ENCODE measurements at places on chromosomes 11 and 22. TPM values are rescaled to one million over a fixed set of nuclear protein-coding genes. Genes with fewer than 3 reads are reported as not detected.

BARX2 gene
- not detected for total RNA-seq

HPS5 gene
- total RNA-seq = 5.3 TPM

NTM gene
- not detected for total RNA-seq

- DNase-seq = no peak
These were observed 10.4 kb downstream of the NUP98 start for GRCh38 chr11:3786781-3787428.

FHIP1B gene
- total RNA-seq = 31.0 TPM

DNA sequence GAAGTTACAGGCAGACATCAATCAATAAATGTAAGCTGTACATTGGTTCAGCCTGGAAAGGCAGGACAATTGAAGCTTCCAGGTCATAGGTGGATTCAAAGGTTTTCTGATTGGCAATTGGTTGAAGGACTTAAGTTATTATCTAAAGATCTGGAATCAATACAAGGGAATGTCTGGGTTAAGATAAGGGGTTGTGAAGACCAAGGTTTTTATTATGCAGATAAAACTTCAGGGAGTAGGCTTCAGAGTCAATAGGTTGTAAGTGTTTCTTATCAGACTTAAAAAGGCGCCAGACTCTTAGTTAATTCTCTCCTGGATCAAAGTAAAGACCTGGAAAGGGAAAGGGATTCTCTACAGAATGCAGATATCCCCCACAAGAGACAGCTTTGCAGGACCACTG, 935.4 kb downstream of the TBC1D22A start:
- DNase-seq = no peak

GRCh38 chr22:44247346-44247745, 65.4 kb downstream of the SHISAL1 start:
- DNase-seq = no peak

- DNase-seq = no peak
These were observed 879.9 kb upstream of the TENM4 start for GRCh38 chr11:80320765-80321164.

GRCh38 chr11:130165601-130166456, 6.2 kb downstream of the ST14 start:
- DNase-seq = no peak

GRCh38 chr11:105854269-105854668, 167.8 kb downstream of the MSANTD4 start:
- DNase-seq = no peak

PLAAT4 gene
- 3.8 TPM for total RNA-seq

- DNase-seq = no peak
These were observed 1.4 kb upstream of the DPP3 start for GRCh38 chr11:66478729-66479393.

- no peak for DNase-seq
These were observed 922.1 kb downstream of the OPCML start for GRCh38 chr11:132610216-132610615.

- no peak for DNase-seq
These were observed 113.4 kb upstream of the CRYBB3 start for GRCh38 chr22:25085930-25086901.

CBLIF gene
- not detected for total RNA-seq

GRCh38 chr11:123682696-123683410, 28.4 kb upstream of the SCN3B start:
- DNase-seq = no peak

DNA sequence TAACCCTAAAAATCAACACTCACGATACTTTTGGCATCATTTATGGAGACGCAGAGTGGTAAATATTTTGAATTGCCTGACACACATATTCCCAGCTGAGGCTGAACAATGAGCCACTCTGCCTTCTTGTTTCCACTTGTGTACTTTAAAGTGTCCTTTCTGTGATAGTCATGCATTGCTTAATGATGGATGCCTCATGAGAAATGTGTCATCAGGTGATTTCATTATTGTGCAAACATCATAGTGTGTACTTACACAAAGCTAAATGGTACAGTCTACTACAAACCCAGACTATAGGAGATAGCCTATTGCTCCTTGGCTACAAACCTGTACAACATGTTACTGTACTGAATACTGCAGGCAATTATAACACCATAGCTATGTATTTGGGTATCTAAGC, 44.2 kb downstream of the MRE11 start:
- no peak for DNase-seq

FAM83F gene
- total RNA-seq = 0.02 TPM

DNA sequence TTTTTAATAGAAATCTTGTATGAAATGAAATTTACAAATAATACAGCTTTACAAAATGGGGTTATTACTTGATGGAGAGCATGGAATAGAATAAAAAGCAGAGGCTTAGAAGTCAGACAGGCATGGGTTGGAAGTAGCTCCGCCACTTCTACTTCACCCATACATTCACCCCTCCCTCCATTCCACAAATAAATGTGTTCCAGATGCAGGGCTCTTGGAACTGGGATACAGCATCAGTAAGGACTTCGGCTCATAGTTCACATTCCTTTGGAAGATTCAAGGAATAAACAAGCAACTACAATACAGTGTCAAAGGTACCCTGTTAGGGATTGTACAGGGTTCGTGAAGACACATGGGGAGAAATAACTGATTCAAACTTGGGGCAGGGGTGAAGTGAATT, 156.8 kb downstream of the WNT11 start:
- no peak for DNase-seq

HORMAD2 gene
- total RNA-seq = not detected

CD3E gene
- total RNA-seq = not detected

MISFA gene
- 4.5 TPM for total RNA-seq

DNA sequence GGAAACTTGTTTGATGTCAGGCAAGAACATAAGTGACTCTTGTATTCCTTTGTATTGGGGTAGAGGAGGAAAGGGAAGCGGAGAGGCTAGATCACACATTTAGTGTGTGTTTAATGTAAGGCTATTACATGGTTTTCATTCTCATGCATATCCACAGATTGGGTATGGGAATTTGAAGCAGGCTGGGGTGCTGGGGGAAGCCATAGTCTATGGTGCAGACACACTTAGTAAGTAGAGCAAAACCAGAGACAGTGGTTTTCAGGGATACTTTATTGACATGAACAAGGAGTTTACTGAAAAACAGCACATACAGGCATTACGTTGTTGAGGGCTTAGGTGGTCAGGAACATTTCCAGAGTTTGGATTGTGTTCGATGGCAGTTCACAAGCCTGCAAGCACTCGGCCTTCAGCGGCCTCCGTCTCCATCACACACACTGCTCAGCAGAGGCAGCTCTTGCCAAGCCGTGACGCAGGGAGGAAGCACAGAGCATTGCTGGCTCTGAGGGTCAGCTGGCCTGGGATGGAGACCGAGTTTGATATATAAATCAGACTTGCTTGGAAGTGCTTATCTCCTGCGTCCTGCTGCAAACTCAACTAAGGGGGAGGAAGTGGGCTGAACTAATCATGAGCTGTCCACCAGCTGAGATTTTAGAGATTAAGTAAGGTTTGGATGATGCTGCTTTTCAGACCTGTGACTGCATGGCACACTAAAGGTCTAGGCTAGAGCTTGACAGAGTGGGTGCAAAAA, 25.3 kb downstream of the SCN3B start:
- DNase-seq = no peak

- DNase-seq = no peak
These were observed 37.0 kb upstream of the SC5D start for GRCh38 chr11:121255473-121256125.

DNA sequence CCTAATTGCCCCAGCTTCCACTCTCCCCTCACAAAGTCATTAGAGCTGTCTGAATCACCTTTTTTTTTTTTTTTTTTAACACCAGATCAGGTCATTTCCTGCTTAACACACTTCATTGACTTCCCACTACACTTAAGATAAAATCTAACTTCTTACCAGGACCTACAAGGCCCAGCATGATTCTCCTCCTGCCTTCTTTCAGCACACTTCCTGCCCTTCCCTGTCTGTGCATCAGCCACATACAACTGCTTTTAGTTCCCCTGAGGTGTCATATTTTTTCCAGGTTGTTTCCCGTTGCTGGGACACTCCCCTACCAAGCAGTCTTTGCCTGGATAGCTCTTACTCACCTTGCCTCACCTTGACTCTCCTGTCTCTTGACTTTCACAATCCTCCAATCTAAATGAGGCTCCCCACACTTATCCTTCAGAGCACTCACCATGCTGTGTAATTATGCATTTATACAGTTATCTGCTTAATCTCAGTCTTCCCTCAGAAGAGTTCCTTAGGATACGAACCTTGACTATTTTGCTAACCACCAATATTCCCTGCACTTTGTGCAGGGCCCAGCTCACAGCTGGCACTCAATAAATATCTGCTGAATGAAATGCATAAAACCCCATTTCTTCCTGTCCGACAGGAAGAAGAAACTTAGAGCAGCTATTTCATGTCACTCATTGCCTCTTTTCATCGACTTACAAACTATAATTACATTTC, 96.6 kb upstream of the AKIP1 start:
- no peak for DNase-seq

PGA5 gene
- total RNA-seq = not detected

- DNase-seq = no peak
These were observed 707 bp upstream of the FTH1 start for GRCh38 chr11:61967924-61968757.

DNA sequence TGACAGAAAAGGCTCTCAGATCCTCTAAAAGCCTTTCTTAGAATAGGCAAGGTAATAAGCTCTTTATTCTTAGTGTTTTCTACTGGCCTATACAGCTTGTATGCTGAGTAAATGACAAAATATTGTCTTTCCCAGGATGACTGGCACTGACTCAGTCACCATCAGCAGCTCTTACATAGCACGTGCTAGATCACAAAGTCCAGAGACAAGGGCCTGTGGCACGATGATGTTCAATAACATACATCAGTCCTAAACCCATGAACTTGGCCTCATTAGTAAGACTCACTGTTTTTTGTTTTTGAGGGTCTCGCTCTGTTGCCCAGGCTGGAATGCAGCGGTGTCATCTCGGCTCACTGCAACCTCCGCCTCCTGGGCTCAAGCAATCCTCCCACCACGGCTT, 42.7 kb downstream of the CELF1 start:
- no peak for DNase-seq

DNA sequence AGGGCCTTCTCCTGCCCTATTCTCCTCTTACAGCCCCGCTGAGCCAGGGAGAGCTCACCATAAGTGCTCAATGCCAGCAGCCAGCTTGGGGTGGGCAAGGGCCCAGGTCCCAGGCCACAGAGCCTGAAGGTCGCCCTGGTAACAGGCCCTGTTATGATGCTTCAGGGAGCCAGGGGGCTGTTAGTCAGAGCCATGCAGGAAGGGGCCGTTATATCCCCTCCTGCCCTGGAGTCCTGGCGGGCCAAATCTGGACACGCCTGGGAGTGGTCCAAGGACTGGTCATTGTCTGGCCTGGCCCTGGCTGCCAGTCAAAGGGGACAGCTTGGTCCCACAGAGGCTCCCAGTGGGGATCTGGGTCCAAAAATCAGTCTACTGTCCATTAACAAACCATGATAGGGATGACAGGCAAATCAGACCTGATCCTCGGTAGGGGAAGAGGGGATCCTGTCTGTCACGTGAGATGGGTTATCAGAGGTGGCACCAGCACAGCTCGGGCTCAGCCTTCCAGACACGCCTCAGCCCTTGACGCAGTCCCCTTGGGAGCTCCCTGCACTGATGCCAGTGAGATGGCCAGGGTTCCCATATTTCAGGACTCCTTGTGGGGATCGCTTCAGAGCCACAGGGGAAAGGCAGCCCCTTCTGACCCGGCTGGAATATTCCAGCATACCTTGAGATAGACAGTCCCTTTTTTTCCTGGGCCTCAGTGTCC, 55.9 kb downstream of the LRRC32 start:
- no peak for DNase-seq

NECTIN1 gene
- total RNA-seq = 2.2 TPM

DNA sequence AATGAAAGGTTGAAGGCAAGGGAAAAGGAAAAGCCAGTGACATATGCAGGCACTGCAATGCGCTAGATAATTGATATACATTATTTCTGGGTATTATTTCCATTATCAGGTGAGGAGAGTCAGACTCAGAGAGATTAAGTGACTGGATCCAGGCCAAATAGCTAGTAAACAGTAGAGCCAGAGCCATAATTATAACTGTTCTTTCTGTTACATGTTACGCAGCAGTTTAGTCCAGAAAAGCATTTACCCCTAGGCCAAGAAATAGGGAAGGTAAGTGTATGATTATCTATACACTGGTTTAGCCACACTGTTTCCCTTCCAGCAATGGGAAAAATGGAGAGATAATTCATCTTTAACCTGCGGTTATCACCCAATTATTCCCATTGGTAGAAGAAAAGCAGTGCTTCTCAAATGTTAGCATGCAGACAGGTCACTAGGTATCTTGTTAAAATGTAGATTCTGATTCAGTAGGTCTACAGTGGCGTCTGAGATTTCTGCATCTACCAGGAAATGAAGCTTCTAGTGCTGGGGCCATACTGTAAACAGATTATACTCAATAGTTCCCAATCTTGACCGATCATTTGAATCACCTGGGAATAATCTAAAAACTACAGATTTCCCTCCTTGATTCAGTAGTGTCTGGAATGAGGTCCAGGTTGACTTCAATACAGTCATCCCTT, 69.4 kb downstream of the RBFOX2 start:
- DNase-seq = no peak

CDC42EP1 gene
- total RNA-seq = 8.8 TPM

PKP3 gene
- total RNA-seq = not detected
